ENCODE measurements at places on chromosomes 13 and 19.

- no peak for DNase-seq
These were observed 149.7 kb upstream of the FNDC3A start for GRCh38 chr13:48826039-48826438.

GRCh38 chr13:99007414-99007986 is 29.6 kb upstream of the DOCK9 start:
- DNase-seq: no peak

DNA sequence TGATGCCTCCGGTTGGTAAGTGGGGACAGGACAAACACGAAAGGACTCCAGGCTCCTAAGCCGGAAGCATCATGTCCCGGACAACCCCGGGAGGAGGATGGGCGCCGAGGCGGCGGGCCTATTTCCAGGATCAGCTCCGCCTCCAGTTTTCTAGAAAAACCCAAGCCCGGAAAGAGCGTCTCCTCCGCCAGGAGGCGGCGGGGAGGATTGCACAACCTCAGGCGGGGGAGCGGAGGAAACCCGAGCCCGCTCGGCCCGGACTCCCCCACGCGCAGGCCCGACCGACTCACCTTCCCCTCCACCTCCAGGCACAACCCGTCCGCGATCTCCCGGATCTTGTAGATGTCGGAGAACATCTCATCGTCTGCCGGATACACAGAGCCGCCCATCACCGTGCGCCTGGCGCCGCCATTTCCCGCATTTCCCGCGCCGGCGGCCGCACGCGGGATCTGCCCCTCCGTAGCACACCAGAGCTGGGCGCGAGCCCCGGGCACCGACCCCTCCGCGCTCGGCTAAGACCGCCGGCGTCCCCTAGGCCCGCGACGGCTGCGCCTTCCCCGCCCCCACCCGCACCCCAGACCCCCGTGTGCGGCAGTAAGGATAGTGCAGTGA is 455 bp downstream of the TPT1 start:
- DNase-seq: peak; percentile 75

- no peak for DNase-seq
These were observed 72.2 kb downstream of the CEBPG start for GRCh38 chr19:33445442-33446329.

GRCh38 chr19:35879770-35880317 is 11.5 kb downstream of the APLP1 start:
- peak; percentile 46 for DNase-seq

DNA sequence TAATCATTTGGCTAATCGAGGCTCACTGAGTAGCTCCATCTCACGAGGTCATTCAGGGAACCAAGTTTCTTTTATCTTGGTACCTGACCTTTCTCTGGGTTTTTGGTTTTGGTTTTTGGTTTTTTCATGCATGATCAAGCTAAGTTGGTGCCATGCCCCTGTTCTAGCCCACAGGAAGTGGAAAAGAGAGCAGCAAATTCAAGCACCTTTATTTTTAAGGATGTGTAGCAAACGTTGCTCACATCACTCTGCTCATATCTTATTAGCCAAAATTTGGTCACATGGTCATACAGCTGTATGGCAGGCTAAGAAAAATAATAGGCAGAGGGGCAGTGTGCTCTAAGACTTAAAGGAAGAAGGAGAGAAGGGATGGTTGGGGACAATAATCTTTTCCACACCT is 593.5 kb downstream of the DIAPH3 start:
- DNase-seq: no peak

DNA sequence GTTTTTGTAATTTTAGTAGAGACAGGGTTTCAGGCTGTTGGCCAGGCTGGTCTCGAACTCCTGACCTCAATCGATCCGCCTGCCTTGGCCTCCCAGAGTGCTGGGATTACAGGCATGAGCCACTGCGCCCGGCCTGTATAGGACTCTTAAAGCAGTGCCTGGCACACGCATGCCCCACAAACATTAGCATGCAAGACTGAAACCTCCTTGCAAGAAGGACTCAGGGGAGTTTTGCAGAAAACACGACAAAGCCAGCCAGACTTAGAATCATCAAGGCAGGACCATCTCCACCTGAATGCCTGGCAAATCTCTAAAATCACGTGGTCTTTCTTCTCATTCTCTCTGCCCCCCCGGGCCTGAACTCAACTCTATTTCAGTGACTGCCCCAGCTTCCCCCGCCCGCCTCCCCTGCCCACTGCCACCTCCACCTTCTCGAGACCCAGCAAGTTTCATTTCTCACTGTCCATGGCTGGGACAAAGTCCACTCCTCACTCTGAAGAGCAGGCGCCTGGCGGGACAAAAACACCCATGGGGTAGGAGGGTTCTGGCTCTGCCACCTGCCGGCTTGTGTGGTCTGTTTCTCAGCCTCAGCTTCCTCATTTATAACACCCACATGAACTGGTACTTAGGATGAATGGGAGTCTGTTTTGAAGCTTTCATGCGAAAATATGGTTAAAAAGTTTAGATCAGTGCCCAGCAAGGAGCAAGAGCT is 2.4 kb downstream of the TICAM1 start:
- DNase-seq: peak; percentile 80

DNA sequence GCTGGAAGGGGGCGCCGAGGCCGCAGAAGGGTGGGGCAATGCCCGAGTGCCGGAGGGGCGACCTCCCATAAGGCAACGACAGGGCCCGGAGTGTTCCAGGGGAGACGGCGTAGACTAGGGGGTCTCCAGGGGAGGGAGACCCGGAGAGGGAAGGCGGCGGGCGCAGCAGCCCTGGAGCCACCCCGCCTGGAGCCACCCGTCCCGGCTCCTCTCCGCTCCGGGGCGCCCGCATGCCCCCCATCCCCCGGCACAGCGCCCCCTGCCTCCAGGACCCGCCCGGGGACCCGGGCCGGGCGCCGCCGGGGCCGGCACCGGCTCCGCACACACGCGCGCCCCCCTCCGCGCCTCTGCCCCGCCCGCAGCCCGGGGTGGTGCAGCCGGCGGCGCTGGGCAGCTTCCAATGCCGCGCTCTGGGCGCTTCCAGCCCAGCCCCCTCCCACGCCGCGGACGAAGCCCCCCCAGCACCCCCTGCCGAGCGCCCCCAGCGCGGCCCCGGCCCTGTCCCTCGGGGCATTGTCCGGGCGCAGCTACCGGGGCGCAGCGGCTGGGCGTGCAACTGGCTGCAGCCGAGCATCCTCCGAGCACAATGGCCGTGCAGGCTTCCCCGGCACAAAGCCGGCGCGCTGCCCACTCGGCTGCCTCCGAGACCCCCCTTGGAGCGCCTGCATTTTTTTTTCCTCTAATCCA is 519 bp downstream of the PTPRS start:
- no peak for DNase-seq

DNA sequence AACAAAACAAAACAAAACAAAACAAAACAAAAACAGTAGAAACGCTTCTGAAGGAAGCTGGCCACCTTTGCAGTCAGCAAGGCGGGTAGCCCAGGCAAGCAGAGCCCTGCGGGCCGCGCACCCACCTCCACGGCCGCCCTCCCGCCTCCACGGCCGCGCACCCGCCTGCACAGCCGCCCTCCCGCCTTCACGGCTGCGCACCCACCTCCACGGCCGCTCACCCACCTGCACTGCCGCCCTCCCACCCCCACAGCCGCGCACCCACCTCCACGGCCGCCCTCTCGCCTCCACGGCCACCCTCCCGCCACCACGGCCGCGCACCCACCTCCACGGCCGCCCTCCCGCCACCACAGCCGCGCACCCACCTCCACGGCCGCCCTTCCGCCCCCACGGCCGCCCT is 9.0 kb upstream of the TIMM13 start:
- no peak for DNase-seq

DNA sequence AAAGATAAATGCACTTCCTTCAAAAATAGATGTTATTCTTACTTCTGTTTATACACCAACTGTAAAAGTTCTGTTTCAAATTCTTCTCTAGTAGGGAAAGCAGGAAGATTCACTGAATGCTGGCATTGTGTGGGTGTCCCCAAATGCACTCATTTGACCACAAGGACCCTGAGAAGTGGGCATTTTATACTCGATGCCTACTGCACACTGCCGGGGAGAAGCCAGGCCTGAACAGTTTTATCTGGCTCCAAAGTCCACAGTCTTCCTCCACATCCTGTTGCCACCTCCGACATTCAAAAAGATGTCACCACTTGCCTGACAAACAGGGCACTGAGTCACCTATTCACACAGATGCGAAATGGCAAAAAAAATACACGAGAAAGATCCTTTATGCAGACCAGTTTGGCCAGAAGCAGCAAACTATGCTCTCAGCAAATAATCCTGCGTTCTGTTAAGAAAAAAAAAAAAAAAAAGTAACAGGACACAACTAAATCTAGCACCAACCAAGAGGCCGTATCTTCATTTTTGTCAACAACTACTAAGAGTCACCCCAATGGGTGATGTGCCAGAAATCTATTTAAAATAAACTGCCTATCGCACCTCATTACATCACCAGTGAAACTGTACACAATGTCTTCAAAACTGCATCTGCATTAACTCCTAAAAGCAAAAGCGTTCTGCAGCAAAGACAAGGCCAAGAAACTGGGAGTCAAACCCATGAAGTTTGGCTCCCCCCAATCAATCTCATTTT is 6.2 kb downstream of the ZC3H4 start:
- DNase-seq: no peak

GRCh38 chr13:35884211-35884760 is 246.9 kb downstream of the DCLK1 start:
- no peak for DNase-seq

- DNase-seq: no peak
These were observed 9.1 kb downstream of the TEX101 start for GRCh38 chr19:43423779-43424178.

GRCh38 chr19:56476651-56477428 is at the start of gene ZNF667:
ZNF667 (minus strand) TSS chr19:56477345; CDS start chr19:56462370, 14,975 bp downstream.
- no peak for DNase-seq

- DNase-seq: no peak
These were observed 9.3 kb upstream of the HIF3A start for GRCh38 chr19:46287585-46287984.

GRCh38 chr19:21585281-21585890 is 80.0 kb downstream of the ZNF429 start:
- DNase-seq: no peak

DNA sequence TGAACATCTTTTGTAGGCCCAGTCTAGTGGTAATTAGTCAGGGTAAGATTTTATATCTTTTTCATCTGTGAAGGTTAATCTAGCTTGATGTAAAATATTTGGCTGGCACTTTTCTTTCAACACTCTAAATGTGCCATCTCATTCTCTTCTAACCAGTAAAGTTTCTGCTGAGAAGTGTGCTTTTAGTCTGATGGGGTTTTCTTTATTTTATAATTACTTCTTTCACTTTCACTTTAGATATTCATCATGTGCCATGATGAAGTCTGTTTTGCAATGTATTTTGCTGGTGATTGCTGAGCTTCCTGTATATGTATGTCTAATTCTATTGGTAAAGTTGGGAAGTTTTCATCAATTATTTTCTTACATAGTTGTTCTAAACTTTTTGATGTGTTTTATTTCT is 31.9 kb downstream of the ZNF726 start:
- DNase-seq: no peak

DNA sequence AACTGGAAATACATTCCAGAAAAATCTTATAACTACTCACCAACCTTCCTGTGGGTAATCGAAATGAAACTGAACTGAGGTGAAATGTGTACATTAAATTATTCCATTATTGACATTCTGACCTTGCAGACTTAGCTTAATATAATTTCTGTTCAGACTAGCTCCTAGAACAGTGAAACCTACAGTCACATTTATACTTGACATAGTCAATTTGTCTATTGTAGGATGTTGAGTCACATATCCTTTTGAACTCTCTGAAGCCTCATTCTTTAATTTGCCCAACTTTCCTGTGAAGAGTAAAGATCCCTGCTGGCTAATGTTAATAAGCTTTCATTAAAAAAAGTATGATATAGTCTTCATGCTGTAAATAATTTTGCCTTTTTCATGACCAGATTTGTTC is 92.0 kb upstream of the SCEL start:
- DNase-seq: no peak

DNA sequence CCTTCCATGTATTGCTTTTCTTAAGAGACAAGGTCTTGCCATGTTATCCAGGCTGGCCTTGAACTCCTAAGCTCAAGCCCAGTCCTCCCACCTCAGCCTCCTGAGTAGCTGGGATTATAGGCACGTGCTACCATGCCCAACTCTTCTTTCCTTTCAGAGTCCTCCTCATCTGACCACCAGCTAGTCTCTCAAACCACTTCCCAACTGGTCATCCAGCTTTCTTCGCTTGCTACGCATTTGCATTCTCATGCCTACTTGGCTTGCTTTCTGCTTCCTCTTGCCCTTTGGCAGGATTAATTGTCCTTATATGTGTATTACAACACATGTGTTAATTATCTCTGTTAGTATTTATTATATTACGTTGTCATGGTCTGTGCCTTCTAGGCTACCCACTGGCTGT is 6.3 kb downstream of the GPR18 start:
- no peak for DNase-seq

DNA sequence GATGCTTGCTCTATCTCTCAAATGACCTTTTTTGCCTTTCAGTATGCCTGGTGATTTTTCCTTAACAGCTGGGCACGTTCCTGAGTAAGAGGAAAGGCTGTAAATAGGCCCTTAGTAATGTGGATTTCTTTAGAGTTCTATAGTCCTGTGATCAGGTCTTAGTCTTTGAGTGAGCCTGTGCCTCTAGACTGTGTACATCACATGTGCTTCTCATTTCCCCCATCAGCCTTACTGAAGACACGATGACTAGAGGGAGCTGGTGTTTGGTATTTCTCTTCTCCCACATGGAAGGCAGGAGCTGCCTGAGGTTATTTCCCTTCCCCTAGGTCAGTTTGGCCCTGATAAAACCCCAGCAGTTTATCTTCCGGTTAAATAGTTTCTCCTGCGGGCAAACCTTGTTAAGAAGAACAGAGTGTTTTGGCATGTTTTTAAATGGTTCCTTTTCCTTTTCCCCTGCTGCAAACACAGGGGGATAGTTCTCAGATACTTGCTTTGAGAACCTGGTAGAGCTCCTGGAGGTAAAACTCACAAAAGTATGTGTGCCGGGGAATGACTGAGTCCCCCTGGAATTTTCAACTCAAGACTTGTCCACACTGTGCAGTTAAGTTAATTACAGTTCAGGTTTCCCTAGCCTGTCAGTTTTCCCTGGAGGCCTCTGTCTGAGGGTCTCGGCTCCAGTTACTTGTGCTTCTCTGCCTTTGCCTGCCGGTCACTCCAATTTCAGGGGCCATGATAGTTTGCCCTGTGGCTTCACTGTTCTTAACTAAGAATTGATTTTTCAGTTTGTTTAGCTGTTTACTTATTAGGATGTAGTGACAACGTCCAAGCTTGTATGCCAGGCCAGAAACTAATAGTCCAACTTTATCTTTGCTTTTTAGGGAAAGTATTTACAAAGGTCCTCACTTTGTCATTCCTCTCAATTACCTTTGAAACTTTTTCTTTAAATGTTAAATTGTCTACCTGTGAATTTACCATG is 94.4 kb downstream of the URI1 start:
- no peak for DNase-seq

DNA sequence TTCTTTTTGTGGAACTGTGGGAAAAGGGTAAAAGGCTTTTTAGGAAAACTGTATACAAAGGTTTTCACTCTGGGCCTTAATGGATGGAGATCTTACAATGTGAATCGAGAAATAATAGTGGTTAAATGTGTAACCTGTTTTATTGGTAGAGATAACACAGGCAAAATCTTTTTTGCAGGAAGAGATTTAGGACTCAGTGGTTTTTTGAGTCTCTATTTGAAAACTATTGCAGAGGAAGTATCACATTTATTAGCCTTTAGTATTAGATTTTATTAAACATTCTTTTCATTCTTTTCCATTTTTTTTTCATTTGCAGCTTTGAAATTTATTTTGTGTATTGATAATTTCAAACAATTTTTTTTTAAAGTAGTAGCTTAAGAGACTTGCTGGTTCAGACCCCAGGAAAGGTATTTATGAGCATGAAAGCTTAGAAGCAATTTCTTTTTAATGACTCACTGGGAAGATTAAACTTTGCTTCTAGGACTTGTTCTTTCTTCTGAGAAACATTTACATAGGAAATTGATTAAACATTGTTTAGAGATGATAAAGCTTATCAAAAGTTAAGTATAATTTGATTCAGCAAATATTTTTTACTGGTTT is 10.5 kb downstream of the KLF5 start:
- DNase-seq: no peak
